ENCODE measurements at places on chromosomes 6 and 20.

DNA sequence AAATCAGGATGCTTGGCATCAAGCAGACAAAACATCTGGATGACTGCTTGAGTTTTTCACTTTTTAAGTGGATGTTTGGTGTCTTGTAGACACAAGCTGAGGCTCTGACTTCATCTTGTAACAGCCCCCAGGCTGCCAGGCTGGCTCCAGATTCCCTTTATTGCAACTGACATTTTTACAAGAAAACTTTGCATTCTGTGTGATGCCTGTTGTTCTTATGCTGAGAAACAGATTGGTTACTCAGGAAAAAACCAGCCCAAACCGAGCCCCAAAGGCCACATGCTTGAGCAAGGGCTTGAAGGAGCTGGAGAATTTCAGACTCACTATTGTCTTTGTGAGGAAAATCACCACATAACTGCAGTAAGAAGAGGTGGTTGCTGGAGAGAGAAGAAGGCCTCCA, 98.4 kb upstream of the PREP start:
- DNase-seq = no peak

GRCh38 chr20:35489717-35490116, 34.3 kb downstream of the CEP250 start:
- no peak for DNase-seq

DNA sequence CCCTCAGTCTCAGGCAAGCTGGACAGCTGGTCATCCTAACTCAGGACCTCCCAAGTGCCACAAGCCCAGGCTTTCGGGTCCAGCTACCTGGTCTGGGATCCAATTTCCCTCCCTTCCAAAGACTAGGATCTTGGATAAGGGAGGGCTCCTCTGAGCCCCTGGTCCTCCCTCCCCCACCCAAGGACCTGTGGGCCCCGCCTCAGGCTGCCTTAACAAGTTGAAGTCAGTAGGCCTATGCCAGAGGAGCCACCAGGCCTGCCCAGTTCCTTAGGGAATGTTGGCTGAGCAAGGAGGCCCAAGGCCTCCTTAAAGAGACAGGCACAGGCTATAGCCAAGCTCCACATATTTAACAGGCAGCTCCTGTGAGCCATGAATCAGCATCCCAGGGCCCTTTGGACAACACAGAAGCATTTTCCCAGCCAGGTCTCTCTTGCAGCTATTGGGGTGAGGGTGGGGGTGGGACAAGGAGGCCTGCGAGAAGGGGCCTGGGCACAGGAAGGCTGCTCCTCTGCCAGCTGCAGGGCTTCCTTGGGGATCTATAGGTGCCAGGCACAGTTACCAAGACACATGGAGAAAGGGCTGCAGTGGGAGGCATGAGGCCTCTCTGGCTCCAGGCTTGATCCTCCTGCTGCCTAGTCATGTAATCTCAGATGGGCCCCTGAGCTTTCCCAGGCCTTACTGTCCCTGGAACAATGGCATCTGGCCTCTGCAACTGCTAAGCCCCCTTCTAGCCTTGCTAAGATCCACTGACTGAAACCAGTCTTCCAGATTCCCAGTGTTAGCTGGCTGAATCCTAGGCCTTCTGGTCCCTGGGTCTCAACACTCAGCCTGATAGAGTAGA, 27.4 kb upstream of the NOL4L start:
- no peak for DNase-seq

GRCh38 chr6:41463062-41463930, 82.9 kb upstream of the FOXP4 start:
- no peak for DNase-seq

DNA sequence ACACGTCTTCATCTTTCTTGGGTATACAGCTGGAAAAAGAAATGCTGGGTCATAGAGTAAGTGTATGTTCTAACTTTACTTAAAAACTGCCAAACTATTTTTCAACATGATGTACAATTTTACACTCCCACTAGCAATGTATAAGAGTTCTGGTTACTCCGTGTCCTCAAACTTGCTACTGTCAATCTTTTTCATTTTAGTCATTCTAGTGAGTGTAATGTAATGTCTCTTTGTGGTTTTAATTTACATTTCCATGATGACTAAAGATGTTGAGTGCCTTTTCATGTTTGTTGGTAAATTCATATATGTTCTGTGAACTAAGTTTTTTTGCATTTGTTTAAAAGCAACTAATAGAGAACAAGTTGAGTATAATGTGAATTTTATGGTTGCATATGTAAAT, 43.9 kb downstream of the ATG5 start:
- no peak for DNase-seq

- no peak for DNase-seq
Measured at GRCh38 chr6:170036916-170037315, 254.0 kb downstream of the DLL1 start.

Measured in CD4-positive, alpha-beta T cell (primary cell).